ENCODE measurements at places on chromosomes 7 and 10.

DNA sequence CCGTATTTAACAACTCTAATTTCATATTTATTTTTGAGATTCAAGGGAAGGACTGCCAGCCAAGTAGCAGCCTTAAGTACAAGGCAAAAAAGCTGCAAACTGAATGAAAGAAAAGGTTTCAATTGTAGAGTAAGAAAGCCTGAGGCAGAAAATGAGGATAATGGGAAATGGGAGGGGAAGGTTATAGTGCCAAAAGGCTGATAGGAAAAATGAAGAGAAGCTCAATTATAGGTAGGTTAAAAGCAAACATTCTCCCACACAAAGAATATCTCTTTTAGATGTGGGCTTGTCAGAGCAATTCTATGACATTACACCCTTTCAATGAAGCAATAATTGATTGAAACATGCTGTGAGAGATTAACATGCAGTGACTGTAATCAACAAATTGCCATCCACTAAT is 175.3 kb downstream of the RAPGEF5 start:
- no peak for DNase-seq

- DNase-seq = no peak
These were observed 17.1 kb downstream of the RNF32 start for GRCh38 chr7:156657681-156658080.

DNA sequence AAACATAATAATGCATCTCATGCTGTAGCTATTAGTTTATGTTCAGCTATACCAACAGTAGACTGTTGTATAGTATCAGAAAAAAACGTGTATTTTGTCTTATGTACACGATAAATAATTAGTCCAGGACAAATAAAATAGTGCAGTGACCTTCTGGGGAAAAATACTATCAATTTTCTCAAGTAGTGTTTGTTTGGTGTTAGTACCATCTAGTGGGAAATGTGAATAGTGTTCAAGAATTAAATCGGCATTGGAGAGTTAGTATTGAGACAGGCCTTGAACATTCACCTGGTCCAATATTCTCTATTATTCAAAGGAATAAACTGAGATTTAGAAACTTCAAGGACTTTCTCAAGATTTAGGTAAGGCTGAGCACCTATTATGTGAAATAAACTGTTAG is 21.7 kb upstream of the OR2A5 start:
- DNase-seq = no peak

DNA sequence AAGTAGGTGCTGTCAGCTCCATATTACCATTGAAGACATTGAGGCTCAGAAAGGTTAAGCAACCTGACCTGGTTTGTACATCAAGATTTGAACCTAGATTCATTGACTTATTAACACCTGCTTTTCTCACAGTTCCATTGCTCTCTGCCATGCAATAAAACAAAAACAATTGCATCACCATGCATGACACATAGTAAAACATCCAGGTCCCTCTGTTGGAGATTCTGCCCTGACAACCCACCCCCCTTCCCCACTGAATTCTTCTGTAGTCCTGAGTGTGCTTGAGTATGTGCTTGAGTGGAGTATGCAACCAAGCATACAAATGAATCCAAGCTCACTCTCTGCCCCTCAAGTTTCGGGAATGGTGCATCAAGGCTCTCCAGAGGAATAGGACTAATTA is 6.0 kb upstream of the LMBR1 start:
- no peak for DNase-seq

GRCh38 chr7:40003597-40003996 is 53.5 kb downstream of the CDK13 start:
- DNase-seq = no peak

- DNase-seq = no peak
These were observed 928.7 kb downstream of the IPMK start for GRCh38 chr10:57338823-57339558.

DNA sequence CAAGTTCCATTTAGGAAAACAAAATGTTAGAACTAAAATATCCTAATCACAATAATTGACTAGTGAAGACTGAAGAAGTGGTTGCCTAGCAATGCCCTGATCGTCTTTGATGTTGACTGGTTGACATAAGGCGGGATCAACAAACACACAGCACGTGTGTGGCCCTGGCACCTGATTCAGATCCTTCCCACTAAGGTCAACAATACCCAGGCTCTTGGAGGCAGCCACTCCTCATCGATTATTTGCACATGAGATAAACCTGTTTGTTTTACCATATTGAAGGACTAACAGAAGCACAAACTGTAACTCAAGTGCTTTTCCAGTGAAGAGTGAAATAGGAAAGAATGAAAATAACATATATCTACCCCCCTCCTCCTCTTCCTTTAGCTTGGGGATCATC is 15.6 kb downstream of the FANK1 start:
- DNase-seq = no peak

DNA sequence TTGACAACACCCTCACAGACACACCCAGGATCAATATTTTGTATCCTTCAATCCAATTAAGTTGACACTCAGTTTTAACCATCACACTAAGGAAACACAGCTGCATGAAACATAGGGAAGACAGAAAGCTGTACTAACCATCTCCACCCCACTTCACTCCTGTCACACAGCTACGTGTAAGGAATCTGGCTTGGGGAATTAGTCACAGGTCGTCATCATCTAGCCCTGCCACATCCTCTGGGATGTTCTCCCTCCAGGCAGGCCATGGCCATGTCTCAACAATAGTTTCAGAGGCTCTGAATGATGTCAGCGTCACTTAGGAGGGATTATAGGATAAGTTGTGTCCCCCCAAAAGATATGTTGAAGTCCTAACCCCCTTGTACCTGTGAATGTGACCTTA is 10.8 kb upstream of the SEMA3C start:
- no peak for DNase-seq
